NCI-H1092 (cell line): ENCODE measurements at places on chromosomes 5 and 9.

- no peak for DNase-seq
These were observed 51.5 kb downstream of the CCDC192 start for GRCh38 chr5:127754706-127755105.

DNA sequence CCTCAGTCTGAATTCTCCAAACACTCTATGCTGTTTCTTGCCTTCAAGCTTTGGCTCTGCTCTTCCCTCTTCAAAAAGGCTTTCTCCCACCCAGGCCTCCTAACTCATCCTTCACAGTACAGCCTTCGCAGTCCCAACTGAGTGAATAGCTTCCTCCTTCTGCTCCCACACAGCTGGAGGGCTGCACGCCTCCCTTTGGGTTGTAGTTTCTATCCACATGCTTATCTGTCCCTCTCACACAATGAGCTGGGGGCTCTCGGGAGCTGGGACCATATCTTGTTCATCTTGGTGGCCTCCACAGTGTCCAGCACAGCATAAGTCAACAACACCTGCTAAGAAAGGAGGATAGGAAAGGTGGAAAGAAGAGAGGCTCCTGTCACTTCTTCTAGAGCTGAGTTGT, 69.5 kb upstream of the XPA start:
- DNase-seq, result no peak

DNA sequence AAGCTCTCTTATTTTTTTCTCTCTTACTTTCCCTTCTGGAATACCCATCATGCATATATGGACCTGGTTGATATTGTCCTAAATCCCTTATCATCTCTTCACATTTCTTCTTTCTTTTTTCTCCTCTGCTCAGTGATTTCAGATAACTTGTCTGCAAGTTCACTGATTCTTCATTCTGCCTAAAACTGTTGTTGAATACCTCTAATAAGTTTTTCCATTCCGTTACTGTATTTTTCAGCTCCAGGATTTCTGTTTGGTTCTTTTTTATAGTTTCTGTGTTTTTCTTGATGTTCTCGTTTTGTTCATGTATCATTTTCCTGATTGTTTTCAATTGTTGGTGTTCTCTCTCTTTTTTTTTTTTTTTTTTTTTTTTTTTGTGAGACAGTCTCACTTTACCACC, 203.7 kb downstream of the COMMD10 start:
- no peak for DNase-seq

GRCh38 chr5:92890841-92891244, 690.2 kb downstream of the NR2F1-AS1 start:
- DNase-seq, result no peak

GRCh38 chr5:98076501-98076900, 697.0 kb upstream of the RGMB start:
- DNase-seq, result no peak

- no peak for DNase-seq
These were observed 233.9 kb downstream of the TLR4 start for GRCh38 chr9:117938086-117938485.

GRCh38 chr9:132069046-132069898, 10.4 kb downstream of the MED27 start:
- DNase-seq, result no peak

GRCh38 chr5:171891595-171891994, 106.0 kb downstream of the SMIM23 start:
- DNase-seq, result no peak

DNA sequence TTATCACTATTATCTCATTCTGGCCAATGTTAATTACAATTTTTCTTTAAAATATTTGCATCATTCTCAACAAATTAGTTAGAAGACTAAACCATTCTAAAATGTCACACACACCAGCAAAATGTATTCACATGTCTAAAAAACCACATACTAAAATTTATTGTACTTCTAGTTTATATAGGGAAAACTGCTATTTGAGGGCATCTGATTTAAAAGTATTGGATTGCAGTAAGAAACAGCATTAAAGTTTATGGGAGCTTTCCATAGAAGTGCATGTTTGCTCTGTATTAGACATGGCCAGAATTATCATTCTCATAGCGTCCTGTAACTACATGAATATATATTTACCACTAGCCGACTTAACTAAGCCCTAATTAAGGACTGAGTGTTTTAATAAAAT, 150.3 kb downstream of the PBX3 start:
- DNase-seq, result no peak

DNA sequence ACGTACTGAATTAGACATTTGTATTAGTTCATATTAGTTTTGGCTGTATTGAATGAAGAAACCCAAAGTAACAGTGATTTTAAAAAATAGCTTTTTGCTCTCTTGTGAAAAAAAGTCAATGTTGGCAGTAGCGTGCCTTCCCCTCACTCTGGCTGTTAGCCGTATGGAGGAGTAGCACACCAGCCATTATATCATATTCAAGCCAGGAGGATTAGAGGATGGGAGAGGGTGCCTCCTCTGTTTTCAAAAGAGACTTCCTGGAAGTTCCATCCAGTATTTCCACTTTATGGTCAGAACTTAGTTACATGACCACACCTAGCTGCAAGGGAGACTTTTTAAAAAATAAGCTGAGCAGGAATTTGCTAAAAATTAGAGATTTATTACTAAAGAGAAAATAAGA, 41.2 kb downstream of the GPR21 start:
- no peak for DNase-seq

- no peak for DNase-seq
These were observed 687.3 kb upstream of the ST8SIA4 start for GRCh38 chr5:101590384-101590783.

- no peak for DNase-seq
These were observed 8.5 kb downstream of the BAAT start for GRCh38 chr9:101376111-101376848.

DNA sequence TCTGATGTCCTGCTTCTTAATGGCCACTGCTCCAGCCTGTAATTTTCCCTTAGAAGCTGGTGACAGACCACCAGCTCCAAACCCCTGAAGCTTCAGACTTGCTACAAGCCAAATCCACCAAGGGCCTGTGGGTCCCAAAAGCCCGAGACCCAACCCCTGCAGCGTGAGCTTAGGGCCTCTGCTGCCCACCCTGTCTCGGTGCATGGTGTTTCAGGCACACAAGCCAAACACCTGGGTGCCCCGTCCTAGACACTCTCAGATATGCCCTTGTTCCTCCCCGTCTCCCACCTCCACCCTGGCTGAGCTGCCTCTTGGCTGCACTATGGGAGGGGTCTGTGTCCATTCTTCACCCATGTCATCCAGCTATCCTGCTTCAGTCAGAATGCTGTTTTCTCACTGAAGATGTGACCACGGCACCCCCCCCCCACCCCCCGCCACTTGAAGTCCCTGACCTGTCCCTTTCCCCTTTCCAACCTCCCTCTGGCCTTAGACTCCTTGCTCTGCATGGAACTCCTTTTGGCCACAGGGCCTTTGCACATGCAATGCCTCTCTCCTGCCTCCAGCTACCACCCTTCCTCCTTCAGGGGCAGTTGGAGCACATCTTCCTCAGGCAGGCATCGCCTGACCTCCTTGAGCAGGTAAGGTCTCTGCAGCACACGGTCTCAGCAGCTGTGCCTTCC, 55.8 kb downstream of the ZNF354C start:
- no peak for DNase-seq

GRCh38 chr5:131786900-131787692, 9.7 kb downstream of the FNIP1 start:
- no peak for DNase-seq

- DNase-seq, result no peak
These were observed 53.8 kb downstream of the ACTL7B start for GRCh38 chr9:108801949-108802348.

DNA sequence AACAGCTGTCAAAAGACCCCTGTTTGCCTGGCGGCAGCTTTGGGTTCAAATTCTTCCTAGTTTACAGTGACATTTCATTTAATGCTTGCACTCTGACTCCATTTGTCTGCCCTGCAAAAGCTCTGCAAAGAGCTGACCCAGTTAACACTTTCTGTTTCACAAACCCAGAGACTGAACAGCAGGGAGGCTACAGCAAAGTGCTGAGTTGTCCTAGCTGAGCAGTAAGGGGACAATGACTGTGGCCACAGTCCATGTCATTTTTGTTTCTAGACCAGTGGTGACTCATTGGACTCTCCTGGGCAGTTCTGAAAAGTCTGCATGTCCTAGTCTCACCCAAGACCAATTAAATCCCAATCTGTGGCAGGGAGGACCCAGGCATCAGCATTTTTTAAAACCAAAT, 994.8 kb upstream of the WWC1 start:
- no peak for DNase-seq

GRCh38 chr9:135056541-135056940, 30.9 kb upstream of the OLFM1 start:
- DNase-seq, result no peak

DNA sequence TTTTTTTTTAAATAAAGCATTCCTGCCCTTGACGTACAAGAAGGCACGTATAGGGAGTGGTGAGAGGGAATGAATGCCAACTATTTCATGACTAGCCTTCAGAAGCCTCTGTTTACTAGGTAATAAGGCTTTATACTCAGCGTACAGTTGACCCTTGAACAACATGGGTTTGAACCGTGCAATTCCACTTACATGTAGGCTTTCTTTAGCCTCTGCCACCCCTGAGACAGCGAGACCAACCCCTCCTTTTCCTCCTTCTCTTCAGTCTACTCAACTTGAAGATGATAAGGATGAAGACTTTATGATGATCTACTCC, 22.5 kb downstream of the CDC42SE2 start:
- no peak for DNase-seq

- peak; percentile 92 for DNase-seq
These were observed 53.8 kb upstream of the CLINT1 start for GRCh38 chr5:157912621-157913325.

GRCh38 chr5:74099538-74100267, 473.7 kb downstream of the ARHGEF28 start:
- DNase-seq, result no peak

GRCh38 chr5:39475881-39476842, 51.4 kb upstream of the DAB2 start:
- no peak for DNase-seq

- DNase-seq, result no peak
These were observed 293.2 kb downstream of the EPB41L4A start for GRCh38 chr5:112125903-112126302.

DNA sequence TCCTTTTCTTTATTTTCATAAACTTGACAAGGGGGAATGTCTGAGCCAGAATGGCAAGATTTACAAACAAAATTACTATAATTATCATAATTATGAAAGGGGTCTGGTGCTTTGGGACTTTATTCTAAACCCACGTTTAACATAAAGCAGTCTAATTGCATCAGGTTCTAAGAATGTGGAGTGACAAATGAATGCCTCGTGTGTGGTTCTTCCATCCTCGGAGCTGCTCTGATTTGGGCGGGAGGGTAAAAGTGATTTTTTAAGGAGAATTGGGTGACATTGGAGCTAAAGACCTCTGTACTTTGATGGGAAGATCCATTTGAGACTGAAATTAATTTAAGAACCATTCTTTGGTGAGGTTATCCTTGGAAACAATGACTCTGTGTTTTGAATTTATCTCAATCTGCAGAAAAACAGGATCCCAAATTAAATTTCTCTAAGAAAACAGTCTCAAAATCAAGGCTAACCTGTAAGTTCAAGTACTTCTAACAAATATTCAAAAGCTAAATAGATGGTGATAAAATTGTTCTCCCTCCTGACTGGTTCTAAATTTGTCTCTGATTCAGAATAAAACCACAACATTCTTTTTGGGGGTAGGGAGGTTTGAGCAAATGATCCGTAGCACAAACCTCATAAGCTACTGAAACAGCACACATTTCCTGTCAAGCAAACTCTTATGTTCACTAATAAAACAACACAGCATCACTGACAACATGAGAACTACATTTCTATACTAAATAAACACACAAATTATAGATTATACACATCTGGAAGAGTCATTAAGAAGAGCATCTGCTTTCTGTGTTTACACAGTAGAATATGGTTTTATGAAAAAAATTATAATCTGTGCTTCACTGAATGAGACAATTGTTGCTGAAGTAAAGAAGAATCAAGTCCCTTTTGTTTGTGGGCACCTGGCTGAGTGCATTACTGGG, 85.5 kb downstream of the DCP2 start:
- DNase-seq, result no peak

GRCh38 chr9:121924700-121925099, 168.4 kb downstream of the TTLL11 start:
- DNase-seq, result no peak

- no peak for DNase-seq
These were observed 3.1 kb upstream of the ZCCHC10 start for GRCh38 chr5:133029416-133029815.

DNA sequence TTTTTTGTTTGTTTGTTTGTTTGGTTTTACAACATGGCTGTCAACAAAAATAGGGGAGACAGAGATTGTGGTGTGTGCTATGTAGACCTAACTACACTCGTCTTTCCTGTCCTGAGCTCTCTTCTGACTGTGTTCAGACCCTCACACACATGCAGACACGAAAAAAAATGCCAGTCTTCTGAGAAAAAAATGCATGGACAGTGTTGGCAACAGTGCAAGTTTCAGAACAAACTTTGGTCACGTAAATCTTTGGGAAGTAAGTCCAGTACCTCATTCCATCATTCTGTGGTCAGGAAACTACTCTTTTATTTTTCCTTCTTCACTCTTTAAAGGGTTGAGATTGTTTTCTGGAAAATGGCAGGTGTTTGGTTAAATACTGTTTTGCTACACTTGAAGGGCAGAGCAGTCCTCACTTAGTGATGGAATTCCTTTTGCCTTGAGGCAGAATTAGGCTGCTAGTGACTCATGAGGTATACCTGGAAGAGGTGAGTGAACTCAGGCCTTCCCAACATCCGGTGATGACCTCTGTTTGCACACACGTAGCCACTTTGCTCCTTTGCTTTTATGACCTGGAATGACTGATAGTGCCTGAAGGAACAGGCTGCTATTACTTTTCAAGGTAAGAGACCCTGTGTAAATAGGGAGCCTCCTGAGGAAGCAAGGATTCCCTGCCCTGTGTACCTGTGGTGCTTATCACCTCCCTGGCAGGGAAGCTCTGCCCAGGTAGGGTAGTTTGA, 81.6 kb upstream of the TNFAIP8 start:
- DNase-seq, result no peak

- DNase-seq, result no peak
These were observed 210.8 kb downstream of the FGF10 start for GRCh38 chr5:44178414-44178813.

- DNase-seq, result no peak
These were observed 11.3 kb upstream of the ACSL6 start for GRCh38 chr5:132022737-132023136.

GRCh38 chr9:96071815-96072124, 196.3 kb downstream of the ERCC6L2 start:
- DNase-seq, result no peak

DNA sequence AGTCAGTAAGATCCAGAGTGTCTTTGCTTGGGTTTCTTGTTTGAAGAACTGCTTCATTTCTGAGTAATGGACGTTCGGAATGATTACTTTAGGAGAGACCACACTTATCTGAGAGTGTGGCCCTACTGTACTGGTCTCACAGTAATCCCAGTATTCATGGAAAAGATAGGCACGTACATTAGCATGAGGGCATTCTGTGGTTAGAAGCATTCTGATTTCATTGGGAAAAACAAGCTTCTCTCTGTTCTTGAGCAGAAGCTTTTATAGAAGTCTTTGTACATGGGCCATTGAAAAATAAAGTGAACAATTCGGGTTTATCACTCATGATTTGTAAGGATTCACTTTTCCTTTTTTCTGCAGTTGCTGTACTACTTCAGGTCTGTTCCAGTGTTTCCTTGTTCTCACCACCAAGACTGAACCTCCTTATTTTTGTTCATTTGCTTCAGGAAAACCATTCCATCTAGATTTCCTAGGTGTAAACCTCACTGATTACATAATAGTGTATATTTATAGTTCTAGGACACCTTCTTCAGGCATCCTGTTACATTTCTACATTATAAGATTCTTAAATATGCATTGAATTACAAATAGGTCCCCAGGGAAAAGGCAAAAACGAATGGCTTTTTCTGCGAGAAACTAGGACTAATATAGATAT, 10.1 kb downstream of the TGFBR1 start:
- no peak for DNase-seq
